ENCODE measurements at places on chromosomes 2 and 18.

- DNase-seq = peak; percentile 93
These were observed 49.6 kb upstream of the PAIP2B start for GRCh38 chr2:71276311-71277146.

GRCh38 chr2:74255660-74256213 is 57.3 kb downstream of the MTHFD2 start:
- no peak for DNase-seq

DNA sequence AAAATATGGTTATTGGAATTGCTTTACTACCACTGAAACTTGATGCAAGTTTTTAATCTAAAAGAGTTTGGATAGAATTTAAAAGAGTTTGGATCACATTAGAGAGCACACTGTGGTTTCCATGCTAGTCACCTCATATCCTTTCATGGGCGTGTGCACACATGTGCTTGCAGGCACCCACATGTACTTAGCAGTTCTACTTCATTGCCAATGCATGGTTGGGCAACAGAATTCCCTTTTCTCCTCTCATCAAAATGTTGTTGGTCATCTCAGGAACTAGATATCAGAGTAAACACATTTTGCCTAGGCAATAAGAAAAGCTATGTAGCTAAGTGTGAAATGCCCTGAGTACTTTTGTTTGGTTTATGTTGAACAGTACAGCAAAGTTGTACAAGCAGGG is 254.1 kb upstream of the RASGRP3 start:
- DNase-seq = no peak

DNA sequence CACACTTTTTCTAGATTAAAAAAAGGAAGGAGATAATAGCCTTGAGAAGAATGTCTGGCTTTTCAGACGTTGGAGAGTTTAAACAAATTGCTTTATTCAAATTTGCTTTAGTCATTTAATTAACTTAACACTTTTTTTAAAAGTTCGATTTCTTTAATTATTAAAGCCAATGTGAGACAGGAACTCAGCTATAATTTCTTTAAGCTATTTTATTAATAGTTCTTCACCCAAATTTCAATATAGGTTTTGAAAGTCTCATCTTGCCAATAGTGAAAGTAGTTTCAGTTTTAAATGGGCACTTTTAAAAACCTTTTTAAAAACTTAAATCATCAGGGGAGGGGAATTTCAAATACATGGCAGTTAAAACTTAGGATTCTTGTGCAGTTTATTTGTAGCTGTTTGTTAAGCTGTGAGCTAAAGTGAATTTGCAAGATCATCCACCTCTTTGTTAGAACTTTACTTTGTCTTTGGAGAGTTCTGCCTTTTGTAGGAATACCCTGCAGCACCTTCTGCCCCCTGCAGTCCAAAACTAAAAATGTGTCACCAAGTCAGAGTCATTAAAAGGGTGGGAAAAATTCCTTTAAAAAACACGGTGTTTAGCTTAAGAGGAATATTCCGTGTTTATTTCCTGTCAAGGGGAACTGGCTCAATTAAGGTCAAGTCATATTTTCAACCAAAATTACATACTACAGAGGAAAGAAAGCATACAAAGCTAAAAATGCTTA is 4.6 kb downstream of the TGIF1 start:
- DNase-seq = peak; percentile 82

DNA sequence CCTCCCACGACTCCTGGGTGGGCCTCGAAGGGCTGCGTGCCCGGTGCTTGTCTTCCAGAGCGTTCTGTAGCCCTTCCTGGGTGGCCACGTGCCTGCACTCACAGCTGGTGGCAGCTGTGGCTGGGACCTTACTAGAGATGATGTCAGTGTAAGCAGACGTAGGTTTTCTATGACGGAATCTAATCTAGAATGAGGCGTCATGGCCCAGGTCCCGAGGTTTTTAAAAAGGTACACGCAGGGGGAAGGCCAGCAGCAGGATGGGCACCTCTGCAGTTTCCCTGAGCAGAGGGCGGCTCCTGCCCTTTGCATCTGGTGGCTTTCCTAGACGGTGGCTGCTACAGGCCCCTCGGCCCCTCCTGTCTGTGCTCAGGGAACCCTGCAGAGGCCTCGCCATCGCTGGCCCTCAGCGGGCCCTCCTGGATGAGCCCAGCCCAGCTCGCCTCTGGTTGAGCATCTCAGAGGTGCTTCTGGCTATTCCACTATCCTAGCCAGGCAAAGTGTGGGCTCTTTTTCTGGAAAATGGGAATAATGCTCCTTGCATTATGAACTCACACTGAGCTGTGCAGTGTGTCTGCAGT is 49.6 kb upstream of the PXDN start:
- DNase-seq = no peak

DNA sequence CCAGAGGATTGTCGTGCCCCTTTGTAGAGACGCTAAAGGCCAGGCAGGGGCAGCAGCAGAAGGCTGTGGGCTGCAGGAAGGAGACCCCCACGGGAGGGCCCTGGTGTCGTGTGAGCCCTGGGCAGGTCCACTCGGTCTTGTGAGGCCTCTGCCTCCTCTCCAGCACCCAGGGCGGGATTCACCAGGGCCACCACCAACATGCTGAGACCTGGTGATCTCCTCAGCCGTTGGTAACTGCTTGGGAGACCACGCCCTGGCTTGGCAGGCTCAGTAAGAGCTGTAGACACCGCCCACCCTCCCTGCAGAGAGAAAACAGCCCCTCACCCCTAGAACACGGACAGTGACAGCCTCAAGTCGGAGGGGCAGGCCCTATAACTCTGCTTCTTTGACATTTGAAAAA is 21.1 kb downstream of the MBP start:
- no peak for DNase-seq

DNA sequence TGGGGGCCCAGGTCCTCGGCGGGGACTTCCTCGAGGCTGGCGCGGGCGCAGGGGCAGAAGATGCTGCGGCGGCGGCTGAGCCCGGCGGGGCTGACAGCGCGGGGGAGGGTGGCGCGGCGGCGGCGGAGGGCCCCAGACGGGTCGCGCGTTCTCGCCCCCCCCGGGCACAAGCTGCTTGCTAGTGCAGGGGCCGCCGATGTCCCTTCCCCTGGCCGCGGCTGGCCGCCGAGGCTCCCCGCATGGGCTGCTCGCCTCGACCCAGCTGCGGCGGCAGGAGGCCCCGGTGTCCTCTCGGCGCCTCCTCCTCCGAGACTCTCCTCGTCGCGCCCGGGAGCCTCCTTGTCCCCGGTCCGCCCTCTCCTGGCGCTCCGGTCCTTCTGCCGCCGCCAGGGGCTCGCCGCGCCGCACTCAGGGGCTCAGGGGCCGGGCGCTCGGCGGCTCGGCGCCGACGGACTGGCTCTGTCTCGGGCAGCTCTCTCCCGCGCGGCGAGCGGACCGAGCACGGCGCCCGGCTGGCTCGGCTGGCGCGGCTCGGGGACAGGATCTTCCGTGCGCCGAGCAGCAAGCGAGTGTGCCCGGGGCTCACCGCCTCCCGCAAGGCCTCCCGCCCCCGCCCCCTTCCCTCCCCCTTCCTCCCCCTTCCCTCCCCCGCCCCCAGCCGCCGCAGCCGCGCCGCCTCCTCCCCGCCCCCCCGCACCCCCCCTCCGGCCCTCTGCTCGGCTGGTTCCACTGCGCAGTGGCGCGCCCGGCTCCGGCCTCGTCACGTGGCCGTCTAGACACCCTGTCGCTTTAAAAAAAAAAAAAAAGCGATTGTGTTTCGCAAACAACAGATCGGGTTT is 902 bp upstream of the SMAD7 start:
- peak; percentile 89 for DNase-seq

- peak; percentile 37 for DNase-seq
These were observed 69.0 kb upstream of the FAM110C start for GRCh38 chr2:115303-115702.

GRCh38 chr2:120807751-120808150 is 72.1 kb downstream of the GLI2 start:
- DNase-seq = no peak

DNA sequence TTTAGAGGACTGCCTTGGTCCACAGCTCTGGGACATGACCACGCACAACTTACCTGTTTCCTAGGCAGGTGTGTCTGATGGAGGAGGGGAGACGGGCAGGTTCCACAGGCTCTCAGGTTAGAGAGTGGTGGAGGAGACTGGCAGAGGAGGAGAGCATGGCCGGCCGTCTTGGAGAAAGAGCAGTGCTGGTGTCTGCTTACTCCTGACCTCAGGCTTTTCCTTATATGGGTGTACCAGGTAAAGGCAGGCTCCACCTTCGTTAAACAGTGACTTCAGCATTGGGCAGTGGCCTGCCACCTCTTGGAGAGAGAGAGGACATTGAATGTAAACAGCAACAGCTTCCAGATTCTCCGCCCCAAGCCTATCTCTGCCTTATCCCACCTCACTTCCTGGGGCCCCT is at the start of gene CAPN13:
Gene CAPN13 (minus strand): TSS at position 198 of the 400 bp plus-strand sequence. CDS start 20,121 bp downstream, outside the sequence.
- no peak for DNase-seq
